ENCODE measurements at places on chromosomes 5 and 9.
A peak's percentile ranks its signal among the peaks of the same experiment; 100 is the strongest.

- no peak for DNase-seq
These were observed 31.8 kb downstream of the MAP1B start for GRCh38 chr5:72138943-72139521.

- peak; percentile 32 for DNase-seq
These were observed 4.0 kb upstream of the TMEM250 start for GRCh38 chr9:136122425-136123383.

DNA sequence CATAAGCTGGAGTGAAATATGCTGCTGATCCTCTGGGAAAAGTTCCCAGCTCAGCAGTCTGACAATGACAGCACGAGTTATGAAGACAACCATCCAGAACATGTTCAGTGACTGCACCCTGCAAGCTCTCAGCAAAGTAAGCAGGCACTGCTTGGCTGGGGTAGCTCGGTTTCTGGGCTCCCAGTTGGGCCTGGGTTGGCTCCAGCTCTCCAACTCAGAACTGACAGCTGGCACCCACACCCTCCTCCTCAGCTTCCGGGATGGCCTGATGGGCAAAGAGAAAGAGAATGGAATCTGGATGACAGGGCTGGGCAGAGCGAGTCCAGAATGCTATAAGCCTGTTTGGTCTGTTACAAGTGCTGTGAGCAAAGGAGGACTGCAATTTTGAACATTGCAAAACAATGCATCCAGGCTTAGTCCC, 185.0 kb downstream of the CSNK1G3 start:
- no peak for DNase-seq

GRCh38 chr9:76817489-76817888, 53.3 kb downstream of the PCA3 start:
- DNase-seq, result no peak

DNA sequence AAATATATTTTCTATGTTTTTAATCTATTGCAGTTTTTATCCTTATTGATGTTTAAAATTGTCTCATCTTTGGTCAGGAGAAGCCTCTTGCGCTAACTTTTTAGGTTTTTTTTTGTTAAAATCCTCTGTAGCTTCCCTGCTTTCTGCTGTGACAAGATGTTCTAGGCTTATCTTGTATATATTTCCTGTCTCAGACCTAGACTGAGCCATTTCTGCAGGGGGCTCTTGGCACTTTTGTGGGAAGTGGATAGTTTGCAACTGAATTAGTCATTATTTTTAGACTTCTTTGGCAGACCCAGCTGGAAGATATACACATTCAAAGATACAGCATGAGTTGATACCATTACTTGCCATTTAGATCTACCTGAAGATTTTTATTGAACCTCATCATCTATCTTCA, 28.8 kb downstream of the TCERG1 start:
- no peak for DNase-seq

GRCh38 chr5:55187370-55187769, 14.4 kb upstream of the CDC20B start:
- DNase-seq, result peak; percentile 28

- no peak for DNase-seq
These were observed 412 bp downstream of the PHF24 start for GRCh38 chr9:34958411-34958982.
